ENCODE measurements at places on chromosomes 12 and 14.

DNA sequence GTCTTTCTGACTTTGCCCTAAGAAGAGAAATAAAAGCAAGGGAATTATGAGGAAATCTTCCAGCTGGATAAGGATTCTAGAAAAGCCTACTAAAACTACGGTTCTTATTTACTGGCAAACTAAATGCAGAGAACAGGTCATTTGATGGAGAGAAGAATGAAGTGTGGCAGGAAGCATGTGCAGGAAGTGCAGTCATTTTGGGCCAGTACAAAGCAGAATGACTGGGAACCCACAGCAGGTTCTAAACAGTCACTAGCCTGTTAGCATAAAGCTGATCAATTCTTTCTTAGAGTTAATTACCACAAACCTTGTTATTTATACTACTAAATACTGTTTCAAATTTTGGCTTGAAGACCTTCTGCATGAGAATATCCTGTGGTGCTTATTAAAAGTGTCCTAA lies 36.7 kb downstream of the CFAP54 start:
- DNase-seq = no peak

DNA sequence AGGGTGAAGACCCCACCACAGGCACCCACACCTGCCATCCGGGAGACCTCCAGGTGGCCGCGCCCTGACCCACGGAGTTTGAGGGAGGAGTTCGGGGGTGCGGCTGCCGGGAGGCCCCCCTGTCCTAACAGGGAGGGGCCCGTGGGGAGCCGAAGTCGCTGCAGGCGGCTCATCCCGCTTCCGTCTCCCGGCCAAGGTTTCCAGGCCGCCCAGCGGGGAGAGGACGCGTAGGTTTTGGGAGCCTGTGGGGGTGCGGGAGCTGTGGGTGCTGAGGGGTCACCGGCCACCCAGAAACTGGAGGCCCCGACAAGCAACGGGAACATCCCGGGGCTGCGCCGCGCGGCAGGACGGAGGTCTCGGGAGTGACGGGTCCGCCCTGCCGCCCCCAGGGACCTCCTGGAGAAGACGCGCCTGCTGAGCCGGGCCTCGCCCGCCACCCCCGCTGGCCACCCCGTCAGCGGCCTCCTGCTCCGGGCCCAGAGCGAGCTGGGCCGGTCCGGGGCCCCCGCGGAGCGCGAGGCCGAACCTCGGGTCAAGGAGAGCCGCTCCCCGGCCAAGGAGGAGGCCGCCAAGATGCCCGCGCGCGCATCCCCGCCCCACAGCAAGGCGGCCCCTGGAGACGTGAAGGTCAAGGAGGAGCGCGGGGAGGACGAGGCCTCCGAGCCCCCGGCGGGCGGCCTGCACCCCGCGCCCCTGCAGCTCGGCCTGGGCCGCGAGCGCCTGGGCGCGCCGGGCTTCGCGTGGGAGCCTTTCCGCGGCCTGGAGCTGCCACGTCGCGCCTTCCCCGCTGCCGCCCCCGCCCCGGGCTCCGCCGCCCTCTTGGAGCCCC lies 27.6 kb downstream of the LRCOL1 start:
- DNase-seq = no peak

DNA sequence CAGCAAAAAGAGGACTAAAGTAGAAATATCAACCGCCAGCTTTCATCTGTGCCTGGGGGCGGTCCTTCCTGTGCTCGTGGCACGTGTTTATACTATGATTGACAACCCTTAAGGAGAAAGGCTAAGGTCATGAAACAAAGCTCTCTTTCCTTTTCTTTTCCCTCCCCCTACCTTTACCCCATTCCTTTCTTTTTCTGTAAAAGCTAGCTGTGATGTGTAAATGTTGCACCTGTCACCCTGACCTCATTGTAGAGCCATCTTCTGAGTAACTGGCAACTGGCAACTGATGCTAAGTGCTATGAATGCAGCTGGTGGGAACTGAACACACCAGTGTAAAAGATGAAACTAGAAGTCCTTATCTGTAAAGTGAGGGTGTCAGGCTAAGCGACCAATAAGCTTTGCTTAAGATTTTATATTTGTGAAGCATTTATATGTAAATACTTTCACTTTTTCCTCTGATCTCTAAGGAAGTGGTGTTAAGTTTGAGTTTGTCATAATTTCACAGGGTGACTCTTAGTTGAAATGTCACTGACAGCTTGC lies 102.8 kb upstream of the BCAT1 start:
- peak; percentile 9 for DNase-seq

GRCh38 chr12:103036581-103037214 lies 79.2 kb downstream of the ASCL1 start:
- DNase-seq = no peak
